HL-60 (cell line): ENCODE measurements at places on chromosomes 5 and 9.

- no peak for DNase-seq
These were observed 304.3 kb downstream of the ARHGAP26 start for GRCh38 chr5:143074414-143074996.

DNA sequence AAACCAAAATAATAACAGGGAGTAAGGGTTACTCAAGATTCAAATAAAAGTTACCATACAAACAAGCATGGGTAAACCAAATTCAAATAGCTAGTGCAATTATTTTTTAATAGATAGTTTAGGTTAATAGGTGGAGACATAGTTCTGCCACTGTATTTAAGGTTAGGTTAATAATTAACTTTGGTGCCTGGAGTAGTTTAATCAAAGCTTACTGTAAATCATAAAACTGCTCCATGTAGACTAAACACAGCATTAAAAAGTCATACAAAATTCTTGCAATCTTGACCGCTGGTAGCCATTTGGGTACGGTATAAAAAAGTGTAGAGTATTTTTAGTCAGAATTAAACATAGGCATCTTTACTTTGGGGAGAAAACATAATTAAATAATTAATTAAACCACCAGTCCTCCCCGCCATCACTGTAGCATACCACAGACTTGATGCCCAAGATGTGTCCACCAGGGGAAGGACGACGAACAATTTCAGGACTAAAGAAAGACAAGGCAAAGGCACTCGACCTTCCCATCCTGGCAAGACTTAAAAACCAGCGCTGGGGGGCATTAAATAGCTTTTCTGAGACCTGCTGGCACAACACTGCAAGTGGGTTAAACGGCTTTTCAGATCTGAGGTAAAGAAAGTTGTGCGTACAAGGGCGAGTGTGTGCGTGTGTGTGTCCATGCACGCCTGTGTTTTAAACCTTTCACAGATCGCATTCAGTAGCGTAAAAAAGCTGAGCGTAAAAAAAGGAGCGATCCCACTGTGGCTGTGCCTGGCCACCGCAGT, 2.9 kb downstream of the SEMA6A start:
- DNase-seq, result no peak

DNA sequence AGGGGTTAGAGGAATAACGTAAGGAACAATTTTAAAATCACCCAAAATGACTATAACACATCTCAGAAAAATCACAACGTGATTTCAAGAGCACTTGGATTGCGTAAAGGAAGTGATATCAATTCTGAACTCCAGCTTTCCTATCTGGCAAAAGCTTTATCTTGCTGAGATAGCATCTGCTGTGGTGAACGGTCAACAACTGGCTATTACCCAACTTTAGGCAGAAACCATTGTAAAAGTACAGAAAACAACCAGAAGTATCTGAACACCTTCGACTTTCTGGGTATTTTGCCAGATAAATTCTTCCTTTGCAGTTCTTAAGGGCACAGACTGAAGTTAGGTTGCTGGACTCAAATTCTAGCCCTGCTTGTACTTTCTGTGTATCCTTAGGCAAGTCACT, 9.2 kb downstream of the ABLIM3 start:
- DNase-seq, result no peak

DNA sequence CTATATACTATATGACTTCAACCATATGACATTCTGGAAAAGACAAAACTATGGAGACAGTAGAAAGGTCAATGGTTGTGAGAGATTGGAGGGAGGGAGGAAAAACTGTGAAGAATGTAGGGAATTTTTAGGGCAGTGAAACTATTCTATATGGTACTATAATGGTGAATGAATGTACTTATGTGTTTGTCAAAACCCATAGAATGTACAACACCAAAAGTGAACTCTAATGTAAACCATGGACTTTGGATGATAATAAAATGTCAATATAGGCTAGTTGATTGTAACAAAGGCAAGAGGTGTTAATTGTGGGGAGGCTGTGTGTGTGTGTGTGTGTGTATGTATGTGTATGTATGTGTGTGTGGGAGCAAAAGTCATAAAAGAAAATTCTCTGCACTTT, 10.8 kb upstream of the STOM start:
- DNase-seq, result no peak

DNA sequence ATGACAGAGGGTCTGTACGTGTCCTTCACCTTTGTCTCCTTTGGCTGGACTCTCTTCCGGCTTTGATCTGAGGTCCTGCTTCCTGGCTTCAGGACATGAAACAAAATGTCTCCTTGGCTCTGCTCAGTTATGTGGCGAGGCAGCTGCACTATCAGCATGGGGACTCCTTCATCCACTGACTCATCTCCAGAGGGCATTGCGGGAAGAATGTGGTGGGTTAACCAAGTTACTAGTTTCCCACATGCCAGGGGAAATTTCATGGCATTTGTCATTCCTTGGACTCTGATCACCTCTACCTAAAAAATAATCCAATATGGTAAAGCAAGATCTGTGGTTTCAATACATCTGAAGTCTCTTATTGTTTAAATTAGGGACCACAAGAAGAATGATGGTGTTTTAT, 259.7 kb downstream of the MED10 start:
- DNase-seq, result no peak

DNA sequence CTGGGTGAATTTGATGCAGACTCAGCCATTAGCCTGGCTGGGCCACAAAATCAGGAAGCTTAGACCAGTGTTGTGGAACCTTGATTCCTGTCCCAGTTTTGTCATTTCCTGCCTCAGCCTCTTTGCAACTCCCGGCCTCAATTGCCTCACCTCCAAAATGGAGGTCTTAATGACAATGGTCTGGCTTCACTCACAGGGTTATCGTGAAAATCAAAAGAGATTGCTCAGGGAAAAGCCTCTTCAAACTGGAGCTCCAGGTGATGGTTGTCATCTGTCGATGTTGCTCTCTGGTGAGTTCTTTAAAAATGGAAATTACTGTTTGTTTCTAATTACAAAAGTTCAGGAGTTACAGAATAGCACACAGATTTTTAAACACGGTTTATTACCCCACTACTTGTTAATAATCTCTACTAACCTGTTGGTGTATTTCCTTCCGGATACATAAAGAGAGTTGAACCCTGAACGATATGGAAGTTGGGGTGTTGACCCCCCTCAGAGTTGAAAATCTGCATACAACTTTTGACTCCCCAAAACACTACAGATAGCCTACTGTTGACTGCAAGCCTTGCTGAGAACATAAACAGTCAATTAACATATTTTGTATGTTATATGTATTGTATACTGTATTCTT, 109.9 kb upstream of the CPEB4 start:
- peak; percentile 86 for DNase-seq

GRCh38 chr5:15499528-15500324, at the start of gene FBXL7:
TSS of gene FBXL7 (plus strand) at chr5:15500180.
- DNase-seq, result no peak

DNA sequence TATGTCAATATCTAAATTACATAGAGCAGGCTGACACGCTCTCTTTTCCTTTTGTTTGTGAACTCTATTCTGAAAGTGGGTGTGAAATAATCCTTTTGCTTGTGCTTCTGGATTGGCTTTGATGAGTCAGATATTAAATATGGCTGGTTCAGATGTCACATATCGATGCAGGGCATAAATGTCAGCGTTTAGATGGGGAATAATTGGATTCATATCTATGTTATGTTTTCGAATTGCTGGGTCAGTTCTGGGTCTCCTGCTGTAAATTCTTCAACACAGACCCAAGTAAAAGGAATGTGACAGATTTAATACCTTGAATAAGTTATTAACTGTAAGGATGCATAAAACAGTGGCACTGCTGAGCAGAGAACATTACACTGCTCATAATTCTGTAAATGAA, 118.7 kb upstream of the SNX2 start:
- DNase-seq, result no peak

DNA sequence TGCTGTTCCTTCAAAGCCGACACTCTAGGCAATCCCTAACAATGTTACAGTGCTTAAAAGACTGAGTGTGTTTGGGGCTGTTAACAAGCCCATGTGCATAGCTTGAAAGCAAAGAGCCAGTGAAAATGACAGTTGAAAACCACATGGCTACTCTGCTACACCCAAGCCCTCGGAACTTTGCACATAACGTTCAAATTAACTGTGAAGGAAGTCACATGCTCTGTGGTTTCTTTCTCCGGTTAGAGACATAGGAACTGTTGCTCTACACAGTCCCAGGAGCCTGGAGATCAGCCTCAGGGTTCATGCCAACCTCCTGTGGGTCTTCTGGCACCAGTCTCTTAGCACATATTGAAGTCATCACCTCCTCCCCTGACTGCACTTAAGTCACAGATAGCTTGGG, 51.1 kb downstream of the C9orf152 start:
- peak; percentile 88 for DNase-seq

DNA sequence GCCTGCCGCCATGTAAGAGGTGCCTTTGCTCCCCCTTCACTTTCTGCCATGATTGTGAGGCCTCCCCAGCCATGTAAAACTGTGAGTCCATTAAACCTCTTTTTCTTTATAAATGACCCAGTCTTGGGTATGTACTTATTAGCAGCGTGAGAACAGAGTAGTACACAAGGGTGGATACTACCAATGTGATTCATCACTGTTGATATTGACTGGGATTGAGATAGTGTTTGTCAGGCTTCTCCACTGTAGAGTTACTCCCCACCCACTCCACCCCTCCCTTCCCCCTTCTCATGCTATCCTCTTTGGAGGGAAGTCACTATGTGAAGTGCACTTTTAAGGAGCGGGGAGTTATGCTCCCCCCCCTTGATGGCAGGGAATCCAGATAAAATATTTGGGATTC, 11.4 kb upstream of the CRHBP start:
- no peak for DNase-seq

- peak; percentile 65 for DNase-seq
These were observed 62.5 kb upstream of the ITGA1 start for GRCh38 chr5:52725065-52725746.

DNA sequence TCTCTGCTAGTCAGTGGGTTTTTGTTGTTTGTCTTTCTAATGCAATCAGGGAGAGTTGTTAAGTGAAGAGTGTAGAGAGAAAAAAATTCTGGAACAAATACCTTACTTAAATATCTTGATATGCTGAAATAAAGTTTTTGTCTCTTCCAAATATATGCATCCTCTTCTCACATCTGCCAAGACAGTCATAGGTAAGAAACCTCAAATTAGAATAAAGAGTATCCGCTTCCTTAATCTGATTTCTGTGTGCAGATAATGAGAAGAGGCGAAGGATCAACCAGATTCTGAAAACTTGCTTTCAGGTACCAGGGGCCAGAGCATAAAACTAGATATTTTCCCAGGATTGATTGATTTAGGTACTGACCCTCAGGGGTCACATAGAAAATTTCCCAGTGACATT, 11.3 kb upstream of the IL6ST start:
- DNase-seq, result no peak

DNA sequence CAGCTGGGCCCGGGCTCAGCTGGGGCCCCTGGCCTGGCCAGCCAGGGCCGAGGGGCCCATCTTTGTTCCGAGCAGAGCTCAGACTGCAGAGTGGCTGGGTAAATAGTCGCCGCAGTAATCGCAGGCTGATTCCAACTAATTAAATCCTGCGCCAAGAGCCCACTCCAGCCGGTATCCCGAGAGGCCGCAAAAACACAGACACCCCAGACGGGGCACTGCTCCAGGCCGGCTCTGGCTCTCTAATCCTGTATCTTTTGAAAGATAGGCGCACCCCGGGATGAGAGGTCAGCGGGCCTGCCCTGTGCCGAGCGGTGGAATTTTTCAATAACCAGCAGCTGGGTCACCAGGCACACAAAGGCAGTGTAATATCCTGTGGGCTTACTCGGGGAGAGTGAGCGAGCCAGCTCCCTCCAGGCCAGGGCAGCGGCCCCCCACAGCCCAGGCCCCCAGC, 57.7 kb downstream of the LMX1B start:
- DNase-seq, result no peak

DNA sequence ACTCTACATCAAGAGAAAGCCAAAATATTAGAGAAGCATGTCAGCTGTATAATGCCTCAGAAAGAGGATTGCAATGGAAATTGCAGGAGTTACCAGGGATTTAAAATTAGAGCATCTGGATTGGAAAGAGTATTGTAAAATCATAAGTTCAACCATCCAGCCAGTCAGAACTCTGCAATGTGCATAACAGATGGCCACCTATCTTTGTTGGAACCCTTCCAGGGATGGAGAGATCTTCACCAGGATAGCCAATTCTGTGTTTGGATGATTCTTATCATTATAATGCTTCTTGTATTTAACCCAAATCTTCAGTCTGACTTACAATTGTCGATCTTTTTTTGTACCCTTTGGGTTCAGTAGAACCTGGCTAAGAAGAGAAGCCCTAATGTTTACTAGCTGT, 164.4 kb downstream of the TLR4 start:
- no peak for DNase-seq

DNA sequence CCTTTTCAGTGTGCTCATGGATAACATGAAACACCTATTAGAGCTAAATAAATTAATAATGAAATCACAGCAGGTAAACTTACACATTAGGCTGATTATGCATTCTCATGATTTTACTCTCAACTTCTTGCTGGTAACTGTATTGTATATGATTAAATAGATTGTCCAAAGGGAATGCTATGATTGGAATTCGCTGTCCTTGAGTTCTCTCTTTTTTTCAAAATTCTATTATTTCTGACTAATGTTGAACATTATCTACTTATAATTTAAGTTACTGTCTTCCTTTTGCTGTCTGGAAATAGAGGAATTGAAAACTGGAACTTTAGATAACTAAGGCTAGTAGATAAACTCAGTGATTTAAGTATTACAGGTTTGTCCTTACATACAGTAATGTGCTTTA, 13.1 kb downstream of the CENPH start:
- no peak for DNase-seq

- DNase-seq, result no peak
These were observed 228.2 kb downstream of the MAN2A1 start for GRCh38 chr5:109917966-109918365.

GRCh38 chr5:27568811-27569210, 530.4 kb upstream of the CDH9 start:
- DNase-seq, result no peak

DNA sequence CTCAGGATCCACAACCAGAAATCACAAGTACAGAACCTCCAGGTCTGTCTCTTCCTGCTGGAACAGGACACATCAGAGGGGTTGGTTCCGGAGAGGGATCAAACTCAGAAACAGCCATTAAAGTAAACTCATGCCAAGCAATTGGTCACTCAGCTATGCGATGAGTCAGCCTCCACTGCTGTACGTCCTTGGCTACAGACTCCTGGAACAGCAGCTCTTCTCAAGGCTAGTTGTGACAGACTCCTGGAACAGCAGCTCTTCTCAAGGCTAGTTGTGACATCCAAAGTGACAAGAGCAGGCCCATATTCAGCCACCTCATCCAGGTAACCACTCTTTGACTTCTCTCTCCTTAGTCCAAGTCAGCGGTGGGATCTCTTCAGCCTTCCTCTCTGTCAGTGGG, at the start of gene SPINK13:
Gene SPINK13, plus strand, starts transcription at position 229 of the 400 bp plus-strand sequence. CDS start 1,279 bp downstream, outside the sequence.
- DNase-seq, result no peak

GRCh38 chr5:166163996-166164610, 2127.3 kb upstream of the WWC1 start:
- no peak for DNase-seq

DNA sequence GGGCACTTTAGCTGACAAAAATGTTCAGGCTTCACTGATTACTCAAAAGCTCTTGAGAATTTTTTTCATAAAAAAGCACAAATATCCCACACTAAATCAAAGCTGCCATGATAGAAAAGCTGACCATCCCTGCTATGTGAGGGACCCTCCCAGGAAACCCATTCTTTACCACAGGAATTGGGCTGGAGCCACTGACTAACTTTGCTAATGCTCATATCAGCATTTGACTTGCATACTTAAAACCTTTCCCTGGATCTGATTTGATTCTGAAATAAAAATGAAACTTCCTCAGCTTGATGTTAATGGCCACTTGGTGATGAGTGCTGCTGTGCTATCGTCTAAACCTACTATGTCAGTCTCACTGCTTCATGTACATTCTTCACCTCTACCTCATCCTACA, 243.6 kb downstream of the PRELID2 start:
- DNase-seq, result no peak
